ENCODE measurements at places on chromosomes 6 and 20.

DNA sequence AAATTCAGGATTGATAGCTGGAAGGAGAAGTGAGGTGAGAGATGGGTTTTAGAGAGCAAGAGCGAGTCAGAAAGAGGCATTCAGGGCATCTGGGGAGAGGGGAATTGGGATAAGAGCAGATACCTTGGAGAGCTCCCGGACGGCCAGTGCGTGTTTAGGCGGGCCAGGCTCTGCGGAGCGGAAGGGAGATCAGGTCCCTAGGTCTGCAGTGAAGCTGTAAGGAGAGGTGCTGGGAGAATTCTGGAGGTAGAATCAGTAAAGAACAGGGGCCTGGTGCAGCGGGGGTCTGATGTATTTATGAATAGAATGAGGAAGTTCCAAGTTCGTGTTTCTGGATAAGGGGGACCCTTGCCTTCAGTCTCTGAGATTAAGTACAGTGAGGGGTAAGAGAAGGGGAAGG lies 47.4 kb upstream of the FAM83D start:
- DNase-seq = no peak

DNA sequence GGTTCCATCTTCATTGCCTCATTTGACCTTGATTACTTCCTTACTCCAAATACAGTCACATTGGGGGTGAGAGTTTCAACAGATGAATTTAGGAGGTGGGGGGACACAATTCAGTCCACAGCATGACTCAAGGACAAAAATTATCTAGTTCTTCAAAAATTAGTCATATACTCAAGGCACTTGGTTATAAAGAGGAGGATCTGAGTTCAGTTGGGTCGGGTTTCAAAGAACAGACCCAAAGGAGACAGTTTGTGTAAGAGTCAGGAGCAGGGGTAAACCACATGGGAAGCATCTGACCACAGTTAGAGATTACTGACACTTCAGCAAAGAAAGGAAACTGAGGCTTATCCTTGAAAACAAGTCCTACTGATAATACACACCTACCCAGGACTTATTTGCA lies 138.0 kb downstream of the TBC1D7 start:
- DNase-seq = no peak

GRCh38 chr6:40343877-40344565 lies 243.1 kb downstream of the LRFN2 start:
- DNase-seq = no peak

DNA sequence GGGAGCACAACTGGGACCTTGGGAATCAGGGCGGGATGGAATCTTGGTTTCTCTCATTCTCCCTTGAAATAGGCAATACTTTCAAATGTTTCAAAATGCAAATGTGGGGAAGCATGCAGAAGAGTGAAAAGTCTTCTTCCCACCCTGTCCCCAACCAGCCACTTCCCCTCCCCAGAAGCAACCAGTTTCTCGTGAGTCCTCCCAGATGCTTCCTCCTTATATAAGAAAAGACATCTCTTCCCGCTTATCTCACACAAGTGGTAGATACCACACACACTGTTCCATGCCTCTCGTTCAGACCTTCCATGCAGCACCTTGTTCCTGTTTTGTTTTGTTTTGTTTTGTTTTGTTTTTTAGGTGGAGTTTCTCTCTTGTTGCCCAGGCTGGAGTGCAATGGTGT lies 25.1 kb downstream of the HCK start:
- DNase-seq = no peak

GRCh38 chr6:160455541-160456213 lies 107.5 kb downstream of the SLC22A3 start:
- no peak for DNase-seq

DNA sequence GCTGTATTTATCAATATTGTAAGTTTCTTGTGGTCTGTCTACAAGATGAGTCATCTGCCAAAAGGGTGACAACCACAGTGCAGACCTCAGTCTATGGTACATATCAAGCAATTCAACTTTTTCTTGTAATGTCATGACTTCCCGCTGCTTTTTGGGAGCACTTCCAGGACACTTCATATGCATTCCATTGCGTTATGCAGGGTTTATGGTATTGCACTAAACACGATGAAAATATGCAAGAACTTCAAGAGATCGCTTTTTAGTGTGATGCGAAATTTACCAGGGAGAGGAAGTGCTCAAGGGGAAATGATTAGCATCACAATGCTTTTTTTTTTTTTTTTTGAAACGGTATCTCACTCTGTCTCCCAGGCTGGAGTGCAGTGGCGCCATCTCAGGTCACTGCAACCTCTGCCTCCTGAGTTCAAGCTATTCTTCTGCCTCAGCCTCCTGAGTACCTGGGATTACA lies 166.5 kb downstream of the TFAP2A start:
- DNase-seq = no peak

DNA sequence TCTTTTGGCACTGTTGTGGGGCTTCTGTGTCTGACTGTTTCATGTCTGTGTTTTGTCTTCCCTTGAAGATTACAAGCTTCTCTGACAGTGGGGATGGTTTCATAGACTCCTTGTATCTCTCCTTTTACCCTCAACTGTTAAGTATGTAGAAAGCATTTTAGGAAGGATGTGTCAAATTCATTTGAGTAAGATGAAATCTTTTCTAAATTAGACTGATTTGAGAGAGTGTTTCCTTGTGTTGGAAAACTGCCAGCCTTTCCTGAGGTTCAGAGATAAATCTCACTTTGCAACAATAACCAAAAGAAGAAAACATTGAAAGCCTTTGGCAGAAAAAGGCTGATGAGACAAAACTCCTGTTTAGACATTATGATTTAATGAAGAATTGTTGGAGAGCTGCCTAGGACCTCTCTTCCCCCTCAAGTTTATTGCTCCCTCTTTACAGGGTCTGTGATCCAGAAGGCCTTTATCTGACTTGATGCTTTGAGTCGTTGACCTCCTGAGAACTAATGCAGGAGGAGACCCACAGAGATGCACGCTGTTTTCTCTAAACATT lies 68.3 kb downstream of the ANKS1A start:
- DNase-seq = no peak

DNA sequence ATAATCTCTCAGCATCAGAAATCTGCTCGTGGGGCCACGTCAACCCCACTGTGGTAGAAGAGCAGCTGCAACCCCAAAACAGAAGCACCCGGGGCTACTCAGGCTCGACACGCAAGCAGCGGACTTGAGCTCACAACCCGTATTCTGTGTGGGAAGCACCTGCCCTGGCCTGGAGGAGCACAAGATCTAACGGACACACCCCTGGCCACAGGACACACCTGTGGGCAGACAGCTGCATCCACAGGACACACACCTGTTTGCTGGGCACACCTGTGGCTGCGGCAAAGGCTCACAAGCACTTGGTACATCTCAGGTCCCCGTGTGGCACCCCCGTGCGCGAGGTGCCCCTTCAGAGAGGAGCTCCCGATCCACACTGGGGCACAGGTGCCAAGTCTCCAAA lies 36.5 kb downstream of the ZBTB46 start:
- DNase-seq = no peak

- no peak for DNase-seq
Observed at GRCh38 chr6:41170547-41171160, 7.7 kb upstream of the TREM2 start.

DNA sequence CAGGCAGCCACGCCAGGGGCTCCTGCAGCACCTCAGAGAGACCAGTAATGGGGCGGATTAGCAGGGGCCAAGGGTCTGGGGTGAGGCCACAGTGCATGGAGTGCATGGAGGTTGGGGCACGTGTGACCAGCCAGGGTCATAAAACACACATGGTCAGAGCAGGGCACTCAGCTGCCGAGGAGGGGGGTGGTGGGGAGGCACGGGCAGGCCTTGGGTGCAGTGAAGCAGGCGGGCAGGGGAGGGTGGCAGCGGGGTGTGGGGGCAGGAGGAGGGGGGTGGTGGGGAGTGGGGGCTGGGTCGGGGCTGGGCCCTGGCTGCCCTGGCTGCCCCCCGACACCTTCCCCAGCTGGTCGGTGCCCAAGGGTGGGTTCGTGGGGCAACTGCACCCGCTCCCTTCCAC lies 23.7 kb upstream of the NTSR1 start:
- no peak for DNase-seq

DNA sequence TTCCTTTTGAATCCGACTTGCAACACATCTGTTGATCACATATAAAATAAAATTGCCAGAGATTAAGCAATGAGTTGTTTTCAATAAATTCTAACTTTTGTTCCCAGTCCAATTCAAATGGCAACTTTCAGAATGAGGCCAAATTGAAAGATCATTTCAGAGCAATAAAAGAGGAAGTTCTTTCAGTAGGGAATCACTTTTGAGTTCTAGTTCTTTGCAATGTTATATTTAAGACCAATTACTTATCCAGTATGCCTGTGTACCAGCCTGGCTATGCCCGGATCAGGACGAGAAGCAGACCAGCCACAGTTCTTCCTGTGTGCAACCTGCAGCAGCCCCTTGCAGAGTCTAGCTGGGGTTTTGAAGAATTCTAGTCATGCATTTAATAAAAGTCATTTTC lies 232.5 kb downstream of the BTBD9 start:
- DNase-seq = no peak

- DNase-seq = no peak
Observed at GRCh38 chr6:18680842-18681241, 293.7 kb downstream of the RNF144B start.

DNA sequence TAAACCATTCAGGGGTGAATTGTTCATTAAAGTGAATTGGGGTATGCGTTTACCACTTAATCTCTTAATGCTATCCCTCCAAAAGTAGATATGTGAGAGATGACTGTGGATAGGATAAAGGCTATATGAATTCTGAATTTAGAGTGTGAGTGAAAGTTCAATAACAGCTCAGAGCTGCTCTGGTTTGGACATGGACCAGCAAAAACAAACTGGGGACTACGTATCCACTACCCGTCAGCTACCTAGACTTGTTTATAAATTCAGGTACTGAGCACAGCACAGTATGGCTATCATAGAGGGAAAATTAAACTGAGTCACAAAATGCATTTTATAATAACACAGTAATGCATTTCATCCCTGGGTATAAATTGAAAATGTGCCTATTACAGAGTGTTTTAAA lies 44.4 kb downstream of the HDDC2 start:
- no peak for DNase-seq

DNA sequence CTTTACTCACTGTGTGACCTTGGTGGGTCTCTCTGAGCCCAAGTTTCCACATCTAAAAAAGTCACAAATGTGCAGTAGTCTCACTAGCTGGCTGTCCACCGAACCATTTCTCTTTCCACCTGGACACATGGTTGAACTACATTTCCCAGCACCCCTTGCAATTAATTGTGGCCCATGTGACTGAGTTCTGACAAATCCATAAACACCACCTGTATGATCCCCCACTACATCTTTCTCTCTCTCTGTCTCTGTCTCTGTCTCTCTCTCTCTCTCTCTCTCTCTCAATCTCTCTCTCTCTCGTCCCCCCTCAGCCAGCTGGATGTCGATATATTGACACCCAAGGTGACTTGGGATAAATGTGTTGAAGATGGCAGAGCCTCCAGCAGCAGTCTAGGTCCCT lies 42.8 kb downstream of the SNHG17 start:
- no peak for DNase-seq

- DNase-seq = no peak
Observed at GRCh38 chr6:620950-621349, 36.0 kb downstream of the HUS1B start.

All from retinal pigment epithelial cell (primary cell).